ENCODE measurements at places on chromosomes 7 and 10. TPM values are rescaled to one million over a fixed set of nuclear protein-coding genes. Genes with fewer than 3 reads are reported as not detected.
A peak's percentile ranks its signal among the peaks of the same experiment; 100 is the strongest.

- DNase-seq: no peak
Measured at GRCh38 chr7:151129960-151130591, 37.4 kb downstream of the GBX1 start.

- DNase-seq: no peak
Measured at GRCh38 chr7:84712374-84713121, 474.3 kb downstream of the SEMA3D start.

GRCh38 chr10:80172896-80173295 is 32.4 kb downstream of the ANXA11 start:
- DNase-seq: no peak

DNA sequence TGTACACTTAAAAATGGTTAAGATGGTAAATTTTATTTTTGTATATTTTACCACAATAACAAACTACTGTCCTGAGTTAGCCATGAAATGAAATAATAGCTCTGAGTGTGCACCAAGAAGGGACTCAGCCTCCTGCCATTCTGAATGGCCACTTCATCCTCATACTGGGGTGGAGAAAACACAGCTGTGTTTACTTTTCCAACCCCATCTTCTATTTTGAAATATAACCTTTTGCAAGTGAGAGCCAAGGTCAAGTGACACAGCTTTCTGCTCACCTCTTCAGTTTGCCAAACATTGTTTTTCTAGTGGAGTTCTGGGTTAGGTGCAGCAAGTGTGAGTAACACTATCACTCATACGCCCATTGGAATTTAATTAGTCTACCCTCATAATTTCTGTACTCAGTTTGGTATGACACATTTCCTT is 107.4 kb upstream of the GLCCI1 start:
- DNase-seq: peak; percentile 11

- DNase-seq: no peak
Measured at GRCh38 chr10:120749856-120750566, 101.2 kb upstream of the WDR11 start.

DNA sequence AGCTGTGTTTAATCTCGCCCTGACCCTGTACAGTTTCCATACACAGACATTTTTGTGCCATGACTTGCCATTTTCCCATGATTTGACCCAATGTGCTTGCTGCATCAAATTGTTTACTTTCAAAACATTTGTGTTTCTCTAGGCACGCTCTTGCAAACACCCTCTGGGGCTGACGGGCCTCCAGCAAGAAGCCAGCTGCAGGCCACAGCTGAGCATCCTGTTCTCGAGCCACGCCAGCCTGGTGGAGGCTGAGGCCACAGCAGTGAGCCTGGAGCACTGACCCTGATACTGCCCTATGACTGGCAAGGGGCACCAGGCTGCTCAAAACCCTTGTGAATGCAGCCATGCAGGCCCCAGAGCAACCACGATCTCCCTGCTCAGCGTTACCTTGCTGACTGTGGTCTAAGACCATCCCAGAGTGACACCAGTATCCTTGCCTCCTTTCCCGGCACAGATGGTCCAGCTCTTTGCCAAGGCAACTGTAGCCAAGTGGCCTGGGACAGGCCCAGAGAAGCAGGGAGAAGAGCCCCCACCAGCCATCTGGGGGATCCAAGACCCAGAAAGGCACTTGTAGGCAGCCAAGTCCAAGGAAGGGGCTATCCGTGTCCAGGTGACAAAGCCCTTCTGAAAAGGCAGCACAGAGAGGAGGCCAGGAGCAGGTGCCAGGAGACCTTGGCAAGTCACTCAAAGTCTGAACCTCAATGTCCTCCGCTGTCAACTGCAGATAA is 78.5 kb downstream of the OAT start:
- DNase-seq: peak; percentile 97

DNA sequence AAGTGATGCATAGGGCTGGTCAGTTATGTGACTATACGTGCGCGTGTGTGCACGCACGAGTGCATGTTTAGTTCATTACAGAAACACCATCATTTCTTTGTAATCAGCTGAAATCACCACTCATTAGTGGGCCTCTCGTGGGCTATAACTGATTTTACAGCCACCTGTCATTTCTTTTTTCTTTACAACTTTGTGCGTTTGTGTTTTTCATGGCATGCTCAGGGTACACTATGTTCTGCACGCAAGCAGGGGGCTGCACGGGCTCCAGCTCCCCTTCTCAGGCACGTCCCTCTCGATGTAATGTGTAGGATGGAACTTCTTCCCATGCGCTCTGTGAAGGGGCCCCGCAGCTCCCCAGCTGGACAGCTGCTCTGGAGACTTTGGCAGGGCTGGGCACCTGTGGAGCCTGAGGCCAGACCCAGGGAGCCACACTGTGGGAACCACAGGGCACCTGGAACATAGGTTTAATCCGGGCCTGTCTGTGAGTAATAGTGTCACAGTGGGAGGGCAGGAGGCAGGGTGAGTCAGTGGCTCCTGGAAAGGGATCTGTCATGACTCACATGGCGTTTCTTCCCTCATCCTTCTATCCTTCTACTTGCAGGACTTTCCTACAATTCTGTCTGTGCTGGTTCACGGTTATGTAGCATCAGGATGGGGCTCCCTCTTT is 4.9 kb downstream of the GCK start:
- DNase-seq: peak; percentile 41

- DNase-seq: no peak
Measured at GRCh38 chr10:111856631-111857030, 326.9 kb downstream of the GPAM start.

GRCh38 chr10:75358835-75359421 is 42.6 kb downstream of the ZNF503 start:
- DNase-seq: peak; percentile 64

- DNase-seq: no peak
Measured at GRCh38 chr7:45597286-45597984, 23.3 kb downstream of the ADCY1 start.

DNA sequence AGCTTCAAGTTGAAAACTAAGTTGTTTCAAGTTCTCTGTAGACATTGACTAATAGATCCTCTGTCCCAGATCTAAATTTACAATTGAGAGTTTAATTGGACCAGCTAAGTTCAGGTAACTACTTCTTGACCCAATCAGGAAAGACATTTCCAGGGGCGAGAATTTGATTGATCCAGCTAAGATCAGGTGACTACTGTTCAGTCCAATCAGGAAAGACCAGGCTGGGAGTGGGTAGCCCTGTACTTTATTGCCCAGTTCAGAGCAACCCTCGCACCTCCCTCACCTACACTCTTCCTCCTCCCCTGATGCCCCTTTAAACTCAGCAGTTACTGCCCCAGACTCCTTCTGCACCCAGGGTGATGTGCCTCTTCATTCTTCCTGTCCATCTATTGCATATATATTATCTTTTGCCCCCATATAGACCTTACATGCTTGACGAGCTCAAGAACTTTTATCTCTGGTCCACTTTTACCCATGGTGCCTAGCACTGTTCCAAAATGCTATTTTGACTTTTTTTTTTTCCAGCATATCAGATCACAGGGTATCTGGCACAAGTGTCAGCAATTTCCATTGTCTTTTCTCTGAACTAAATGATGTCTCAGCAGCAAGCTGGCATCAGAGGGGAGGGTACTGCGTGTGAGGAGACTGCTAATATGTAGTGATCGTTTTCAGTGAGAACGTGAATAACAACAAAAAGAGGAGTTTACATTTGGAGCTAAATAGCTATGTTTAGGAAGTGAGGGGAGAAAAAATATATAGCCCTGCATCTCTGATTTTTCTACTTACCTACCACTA is 169.4 kb downstream of the KIAA1217 start:
- DNase-seq: no peak

DNA sequence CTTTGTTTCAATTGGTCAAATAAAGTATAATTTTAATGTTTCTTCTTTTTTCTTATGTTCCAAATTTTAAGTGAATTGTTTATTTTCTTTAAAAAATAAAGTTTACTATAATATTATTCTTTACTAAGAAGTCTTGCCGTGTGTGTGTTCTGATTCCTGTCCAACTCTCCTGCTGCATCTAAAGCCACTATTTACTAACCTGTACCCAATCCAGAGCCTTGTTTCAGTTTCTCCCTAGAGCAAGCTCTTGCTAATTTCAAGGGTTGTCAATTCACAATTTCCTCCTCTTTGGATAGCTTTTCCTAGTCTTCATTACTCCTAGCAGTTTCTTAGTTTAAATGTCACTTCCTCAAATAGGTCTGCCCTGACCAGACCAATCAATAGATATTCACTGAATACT is 314.9 kb upstream of the SEMA3A start:
- DNase-seq: no peak

DNA sequence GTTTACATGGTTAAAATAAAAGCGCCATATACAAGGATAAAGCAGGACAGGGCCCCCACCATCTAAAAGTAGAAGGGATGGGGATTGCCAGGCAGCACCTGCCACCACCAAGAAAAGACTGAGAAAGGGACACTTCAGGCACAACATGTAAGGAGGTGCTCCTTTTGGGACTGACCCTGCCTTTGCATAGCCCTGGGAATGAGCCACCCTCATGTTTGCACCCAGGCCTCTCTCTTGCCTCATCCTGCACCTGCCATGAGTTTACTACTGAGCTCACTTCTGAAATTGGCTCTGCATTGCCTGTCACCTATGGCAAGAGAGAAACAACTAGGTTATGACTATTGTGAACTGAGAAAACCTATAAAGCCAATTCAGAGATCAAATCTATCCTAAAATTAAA is 489.7 kb downstream of the KCNMA1 start:
- DNase-seq: no peak

GRCh38 chr7:30176463-30177109 is 41.8 kb downstream of the MTURN start:
- no peak for DNase-seq

GRCh38 chr10:88278912-88279311 is 304.2 kb downstream of the RNLS start:
- DNase-seq: no peak

DNA sequence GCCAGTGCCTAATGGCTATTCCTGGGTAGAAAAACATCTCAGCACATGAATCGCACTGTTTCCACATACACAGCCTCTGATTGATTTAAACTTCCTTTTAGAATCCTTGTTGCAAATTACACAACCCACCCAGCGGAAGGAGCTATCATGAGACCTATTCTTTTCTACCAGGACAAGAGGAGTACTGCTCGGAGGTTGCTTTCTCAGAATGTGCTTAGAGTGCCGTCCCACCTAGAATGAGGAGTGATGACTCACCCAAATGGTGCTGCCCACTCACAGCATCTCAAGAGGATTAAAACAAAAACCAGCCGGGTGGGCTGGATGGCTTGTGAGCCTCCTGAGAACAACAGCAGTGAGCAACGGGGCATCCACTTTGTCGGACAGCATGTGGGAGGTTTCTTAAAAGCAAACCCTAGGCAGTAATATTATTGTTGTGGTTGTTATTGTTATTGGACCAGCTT is 128.9 kb downstream of the DGKI start:
- no peak for DNase-seq

GRCh38 chr7:41809529-41809939 is 106.6 kb upstream of the INHBA start:
- no peak for DNase-seq

GRCh38 chr7:92276460-92276864 is 30.7 kb downstream of the ANKIB1 start:
- DNase-seq: no peak

DNA sequence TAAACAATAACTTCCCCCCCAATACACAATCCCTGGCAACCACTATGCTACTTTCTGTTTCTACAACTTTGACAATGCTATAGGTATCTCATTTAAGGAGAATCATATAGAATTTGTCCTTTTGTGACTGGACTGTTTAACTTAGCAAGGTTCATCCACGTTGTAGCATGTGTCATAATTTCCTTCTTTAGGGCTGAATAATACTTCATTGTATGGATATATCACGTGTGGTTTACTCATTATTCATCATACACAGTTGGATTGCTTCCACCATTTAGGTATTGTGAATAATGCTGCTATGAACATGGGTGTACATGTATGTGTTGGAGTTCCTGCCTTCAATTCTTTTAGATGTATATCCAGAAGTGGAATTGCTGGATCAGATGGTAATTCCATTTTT is 111.0 kb downstream of the LMBR1 start:
- DNase-seq: no peak

- DNase-seq: no peak
Measured at GRCh38 chr10:89805599-89806013, 104.2 kb downstream of the KIF20B start.

DNA sequence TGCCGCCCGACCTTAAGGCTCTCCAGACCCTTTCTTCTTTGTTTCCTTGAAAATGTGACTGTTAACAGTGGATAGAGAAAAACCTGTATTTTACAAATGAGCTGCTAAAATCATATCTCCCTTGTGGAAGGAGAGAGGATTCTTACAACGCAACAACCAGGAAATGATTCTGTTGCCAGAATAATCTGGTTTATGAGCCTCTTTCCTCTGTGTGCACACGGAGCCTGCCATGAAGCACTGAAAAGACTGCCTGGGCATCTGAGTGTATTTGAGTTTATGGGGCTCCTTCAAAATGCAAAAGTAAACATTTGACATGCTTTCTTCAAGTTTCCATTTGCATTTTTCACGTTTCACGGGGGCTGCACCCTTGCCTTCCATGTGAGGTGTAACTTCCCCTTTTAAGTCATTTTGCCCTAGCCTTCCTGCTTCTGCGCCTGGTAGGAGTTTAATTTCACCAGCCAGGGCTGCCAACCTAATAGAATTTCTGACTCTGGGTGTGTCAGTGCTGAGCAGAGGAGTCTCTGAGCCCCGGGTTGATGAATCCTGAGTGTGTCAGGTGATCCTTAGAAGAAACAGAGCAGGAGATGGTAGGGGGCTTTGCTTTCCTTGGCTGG is 101.2 kb downstream of the GRB10 start:
- DNase-seq: no peak

DNA sequence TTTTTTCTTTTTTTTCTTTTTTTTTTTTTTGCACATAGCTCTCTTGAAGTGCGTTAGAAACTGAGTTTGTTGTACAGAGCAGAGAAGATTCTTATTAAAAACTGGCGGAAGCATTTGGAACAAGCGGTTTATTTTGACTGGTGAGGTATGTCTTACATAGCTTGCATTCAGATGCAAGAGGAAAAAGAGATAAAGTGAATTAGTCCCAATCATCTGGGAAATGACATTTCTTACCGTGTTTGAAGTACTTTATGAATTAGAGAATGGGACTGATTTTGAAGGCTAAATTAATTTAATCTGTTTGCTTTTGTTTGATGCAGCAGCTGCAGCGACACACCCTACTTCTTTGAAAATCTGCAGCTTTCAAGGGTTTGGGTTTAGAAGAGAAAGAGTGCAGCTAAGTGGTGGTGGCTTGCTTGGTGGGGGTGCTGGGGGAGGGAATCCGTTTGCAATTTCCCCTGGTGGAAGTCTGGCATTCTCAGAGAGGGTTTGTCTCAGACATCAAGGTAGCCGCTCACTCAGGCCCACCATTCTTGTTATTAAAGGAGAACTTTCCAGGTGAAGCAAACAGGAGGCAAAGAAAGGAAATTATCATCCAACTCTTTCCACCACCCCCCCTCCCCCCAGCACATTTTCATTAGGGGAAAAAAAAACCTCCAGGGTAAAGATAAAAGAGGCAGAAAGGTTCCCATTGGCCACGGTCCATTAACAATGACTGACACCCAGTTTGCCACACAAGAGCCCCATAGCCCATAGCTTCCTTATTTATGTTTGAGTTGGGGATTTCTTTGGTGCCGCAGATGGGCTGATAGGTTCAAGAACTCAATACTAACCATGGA is 231.7 kb downstream of the SKIDA1 start:
- no peak for DNase-seq

- DNase-seq: no peak
Measured at GRCh38 chr7:144416341-144416740, 12.8 kb upstream of the NOBOX start.

Gene GNAT3
- polyA plus RNA-seq: not detected

Gene HOGA1
- polyA plus RNA-seq: 0.17 TPM

Gene CNNM2
- polyA plus RNA-seq: 3.7 TPM

Gene TPST1
- polyA plus RNA-seq: 38.9 TPM

Gene ENTPD1
- 0.20 TPM for polyA plus RNA-seq

Gene STEAP1
- polyA plus RNA-seq: 6.9 TPM

Gene TAX1BP1
- 93.6 TPM for polyA plus RNA-seq

Gene TAS2R5
- 0.64 TPM for polyA plus RNA-seq

Gene NUTM2D
- polyA plus RNA-seq: 2.8 TPM

Measured in BJ (cell line).